ENCODE measurements at places on chromosomes 6 and 20.

DNA sequence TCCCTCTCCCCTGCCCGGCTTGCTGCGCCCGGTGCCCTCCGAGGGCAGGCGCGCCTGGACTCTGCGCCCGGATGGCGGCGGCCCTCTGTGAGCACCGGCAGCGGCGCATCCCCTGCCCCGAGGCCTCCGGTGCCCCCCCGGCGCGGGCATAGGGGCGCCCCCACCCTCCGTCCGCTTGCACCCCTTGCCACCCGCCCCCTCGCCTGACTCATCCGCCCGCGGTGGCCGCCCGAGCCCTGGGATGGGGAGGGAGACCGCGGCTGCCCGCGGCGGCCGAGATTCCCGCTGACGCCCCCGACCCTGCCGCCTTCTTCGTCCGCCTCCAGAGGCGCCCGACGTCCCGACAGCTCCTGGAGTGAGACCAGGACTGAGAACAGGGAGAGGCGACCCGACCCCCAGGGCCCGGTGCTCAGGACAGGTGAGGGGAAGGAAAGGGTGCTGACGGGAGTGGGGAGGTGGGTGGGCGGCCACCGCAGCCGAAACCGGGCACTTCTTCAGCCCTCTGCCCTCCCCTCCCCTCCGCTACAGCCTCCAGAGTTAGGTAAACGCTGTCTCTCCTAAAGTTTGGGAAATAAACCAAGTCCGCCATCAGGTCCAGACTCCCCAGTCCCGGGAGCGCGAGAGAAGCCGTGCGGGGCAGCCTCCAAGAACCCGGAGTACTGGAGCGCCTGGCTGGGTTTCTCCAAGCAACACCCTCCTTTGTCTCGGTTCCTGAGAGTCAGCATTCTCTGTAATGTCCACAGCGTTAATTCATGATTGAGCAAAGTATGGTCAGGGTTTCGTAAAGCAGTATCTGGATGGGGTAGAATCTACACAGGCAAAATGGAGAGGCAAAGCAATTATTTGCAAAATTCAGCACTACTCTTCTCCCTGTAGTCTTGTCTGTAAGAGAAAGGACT, 539 bp downstream of the TMEM200A start:
- DNase-seq = no peak

- DNase-seq = no peak
These were observed 99.0 kb downstream of the JARID2 start for GRCh38 chr6:15344831-15345230.

GRCh38 chr6:142802124-142802523, 142.9 kb downstream of the HIVEP2 start:
- no peak for DNase-seq

DNA sequence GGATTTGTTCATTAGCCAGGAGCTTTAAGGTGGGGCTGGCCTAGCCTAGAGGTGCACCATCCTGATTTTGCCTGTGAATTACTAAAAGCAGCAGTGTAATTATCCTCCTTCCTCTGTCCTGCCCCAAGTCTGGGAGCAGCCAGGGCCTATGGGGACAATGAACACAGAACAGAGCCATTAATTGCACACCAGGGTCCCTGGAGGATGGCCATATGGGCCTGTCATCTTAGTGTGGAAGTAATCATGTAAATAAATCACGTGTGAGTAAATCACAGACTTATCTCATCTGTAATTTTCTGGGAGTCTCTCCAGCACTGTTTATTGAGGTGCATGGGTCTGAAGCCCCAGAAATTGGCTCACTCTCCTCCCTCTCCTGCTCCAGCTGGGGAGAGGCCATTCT, 176.3 kb downstream of the LRFN2 start:
- peak; percentile 78 for DNase-seq

- DNase-seq = peak; percentile 18
These were observed 9.6 kb downstream of the IGF2R start for GRCh38 chr6:159978291-159979135.

- DNase-seq = no peak
These were observed 64.5 kb upstream of the STX16 start for GRCh38 chr20:58586565-58587093.

DNA sequence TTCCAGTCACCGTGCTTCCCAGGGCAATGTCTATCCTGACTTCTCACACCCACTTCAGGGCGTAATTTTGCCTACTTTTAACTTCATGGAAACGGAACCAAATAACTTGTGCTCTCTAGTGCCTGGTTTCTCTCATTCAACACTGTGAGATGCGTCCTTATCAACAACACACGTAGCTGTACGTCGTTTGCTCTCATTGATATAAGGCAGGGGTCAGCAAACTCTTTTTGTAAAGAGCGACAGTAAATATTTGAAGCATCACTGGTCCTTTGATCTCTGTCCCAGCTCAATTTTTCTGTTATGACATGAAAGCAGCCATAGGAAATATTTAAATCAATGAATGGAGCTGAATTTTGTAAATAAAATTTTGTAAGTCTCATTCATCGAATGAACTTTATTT, 239.3 kb upstream of the KCNG1 start:
- DNase-seq = no peak

GRCh38 chr20:23441850-23442313, 2.4 kb downstream of the CSTL1 start:
- peak; percentile 69 for DNase-seq

GRCh38 chr6:91140449-91140848, 553.6 kb upstream of the MAP3K7 start:
- DNase-seq = no peak

GRCh38 chr20:54560357-54560756, 85.0 kb downstream of the DOK5 start:
- no peak for DNase-seq

DNA sequence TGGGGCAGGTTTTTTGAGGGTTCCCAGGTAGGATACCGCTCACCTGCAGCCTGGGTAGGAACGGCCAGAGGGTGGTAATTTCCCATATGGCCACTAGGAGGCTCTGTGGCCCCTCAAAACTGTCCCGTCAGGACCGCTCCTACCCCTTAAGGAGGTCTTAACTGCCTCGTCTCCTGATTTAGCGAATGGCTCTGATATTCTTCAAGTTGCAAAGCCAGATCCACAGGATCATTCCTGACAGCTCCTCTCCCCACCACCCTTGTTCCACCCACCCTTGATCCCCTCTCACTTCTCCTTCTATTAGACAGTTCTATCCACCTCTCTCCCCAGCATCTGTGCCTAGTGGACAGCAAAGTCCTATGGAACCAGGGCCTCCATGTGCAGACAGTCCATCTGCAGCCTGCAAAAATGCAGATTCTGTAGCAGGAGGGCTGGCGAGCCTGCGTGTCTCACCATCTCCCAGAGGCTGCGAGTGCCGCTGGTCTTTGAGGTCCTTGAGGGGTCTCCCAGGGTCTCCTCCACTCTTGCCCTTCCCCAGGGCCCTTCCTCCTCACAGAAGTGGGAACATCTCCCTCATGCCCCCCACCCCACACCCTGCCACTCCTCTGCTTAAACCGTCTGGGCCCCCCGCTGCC, 34.3 kb upstream of the ZBP1 start:
- peak; percentile 35 for DNase-seq

DNA sequence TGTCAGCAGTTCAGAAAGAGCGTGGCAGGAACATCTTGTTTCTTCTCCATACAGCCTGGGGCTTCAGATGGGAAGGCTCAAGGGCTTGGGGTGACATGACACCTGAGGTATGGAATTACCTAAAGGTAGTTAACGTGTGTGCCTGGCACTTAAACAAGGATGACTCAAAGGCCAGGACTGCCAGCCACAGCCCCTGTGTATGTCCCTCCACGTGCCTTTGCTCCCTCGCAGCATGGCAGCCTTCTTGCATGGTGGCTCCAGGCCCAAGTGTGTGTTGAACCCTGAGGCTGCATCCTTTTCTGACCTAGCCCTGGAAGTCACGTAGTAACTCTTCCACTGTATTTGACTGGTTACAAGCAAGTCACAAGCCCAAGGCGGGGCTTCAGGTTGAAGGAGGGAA, 33.6 kb upstream of the MYL9 start:
- DNase-seq = no peak

GRCh38 chr20:10415013-10415650, 18.9 kb downstream of the MKKS start:
- peak; percentile 50 for DNase-seq

GRCh38 chr6:33410711-33411631, at the start of gene PHF1:
PHF1 (plus strand) TSS chr6:33411014; CDS start chr6:33412264, 1,250 bp downstream.
- DNase-seq = peak; percentile 79

DNA sequence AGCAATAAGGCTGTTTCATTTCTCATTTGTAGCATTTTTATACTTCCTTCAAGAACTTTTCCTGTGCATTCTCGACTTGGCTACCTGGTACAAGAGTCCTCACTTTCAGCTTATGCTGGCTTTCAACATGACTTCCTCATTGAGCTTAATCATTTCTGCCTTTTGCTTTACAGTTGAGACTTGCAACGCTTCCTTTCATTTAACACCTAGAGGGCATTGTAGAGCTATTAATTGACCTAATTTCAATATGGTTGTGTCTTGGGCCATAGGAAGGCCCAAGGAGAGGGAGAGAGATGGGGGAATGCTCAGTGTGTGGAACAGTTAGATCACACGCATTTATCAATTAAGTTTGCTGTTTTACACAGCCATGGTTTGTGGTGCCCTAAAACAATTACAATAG, 37.2 kb downstream of the SLC22A2 start:
- DNase-seq = no peak

GRCh38 chr6:169527306-169527705, 174.5 kb downstream of the WDR27 start:
- DNase-seq = no peak

DNA sequence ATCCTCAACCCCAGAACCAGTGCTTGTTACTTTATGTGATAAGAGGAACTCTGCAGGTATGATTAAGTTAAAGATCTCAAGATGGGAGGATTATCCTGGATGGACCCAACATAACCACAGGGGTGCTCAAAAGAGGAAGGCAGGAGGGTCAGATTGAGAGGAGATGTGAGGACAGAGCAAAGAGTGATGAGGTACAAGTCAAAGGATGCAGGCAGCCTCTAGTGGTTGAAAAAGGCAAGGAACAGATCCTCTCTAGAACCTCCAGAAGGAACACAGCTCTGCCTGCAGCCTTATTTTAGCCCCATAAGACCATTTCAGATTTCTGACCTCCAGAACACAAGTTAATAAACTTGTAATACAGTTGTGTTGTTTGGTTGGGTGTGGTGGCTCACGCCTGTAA, 41.2 kb downstream of the PDSS2 start:
- DNase-seq = no peak

- peak; percentile 65 for DNase-seq
These were observed 139.7 kb downstream of the PRDM13 start for GRCh38 chr6:99746261-99746895.

DNA sequence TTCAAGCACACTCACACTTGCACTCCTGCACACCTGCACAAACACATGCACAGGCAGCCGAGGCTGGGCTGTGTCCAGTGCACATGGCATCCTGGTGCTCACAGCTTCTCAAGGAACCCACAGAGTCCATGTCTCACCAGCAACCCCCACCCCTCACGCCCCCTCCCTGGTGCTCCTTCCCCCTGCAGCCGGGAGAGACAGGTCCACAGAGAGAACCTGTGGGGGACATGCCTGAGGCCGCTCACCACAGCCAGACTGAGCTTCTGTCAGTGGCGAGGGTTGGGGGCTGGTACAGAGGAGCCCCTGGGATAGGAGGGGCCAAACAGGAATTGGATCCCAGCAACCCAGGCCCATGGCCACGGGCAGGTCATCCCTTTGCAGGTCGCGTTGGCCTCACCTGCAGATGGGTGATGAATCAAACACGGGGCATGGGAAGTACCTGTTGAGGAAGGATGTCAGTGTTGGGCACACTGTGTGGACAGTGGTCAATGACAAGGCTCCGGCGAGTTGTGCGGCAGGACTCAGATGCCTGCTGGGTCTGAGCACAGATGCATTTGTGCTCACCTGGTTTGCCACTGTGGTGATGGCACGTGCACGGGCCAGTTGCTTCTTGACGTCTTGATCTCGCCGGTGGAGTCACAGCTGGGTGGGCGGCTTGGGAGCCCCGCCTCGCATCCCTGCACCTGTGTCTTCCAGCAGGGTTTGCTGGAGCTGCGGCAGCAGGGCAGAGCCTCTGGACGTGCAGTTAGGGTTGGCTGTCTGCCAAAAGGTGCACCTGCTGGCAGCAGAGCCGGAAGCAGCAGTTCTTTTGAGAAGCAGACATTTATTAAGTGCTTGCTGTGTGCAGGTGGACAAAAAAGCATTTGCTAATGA, 113.0 kb downstream of the ERMARD start:
- DNase-seq = peak; percentile 84

DNA sequence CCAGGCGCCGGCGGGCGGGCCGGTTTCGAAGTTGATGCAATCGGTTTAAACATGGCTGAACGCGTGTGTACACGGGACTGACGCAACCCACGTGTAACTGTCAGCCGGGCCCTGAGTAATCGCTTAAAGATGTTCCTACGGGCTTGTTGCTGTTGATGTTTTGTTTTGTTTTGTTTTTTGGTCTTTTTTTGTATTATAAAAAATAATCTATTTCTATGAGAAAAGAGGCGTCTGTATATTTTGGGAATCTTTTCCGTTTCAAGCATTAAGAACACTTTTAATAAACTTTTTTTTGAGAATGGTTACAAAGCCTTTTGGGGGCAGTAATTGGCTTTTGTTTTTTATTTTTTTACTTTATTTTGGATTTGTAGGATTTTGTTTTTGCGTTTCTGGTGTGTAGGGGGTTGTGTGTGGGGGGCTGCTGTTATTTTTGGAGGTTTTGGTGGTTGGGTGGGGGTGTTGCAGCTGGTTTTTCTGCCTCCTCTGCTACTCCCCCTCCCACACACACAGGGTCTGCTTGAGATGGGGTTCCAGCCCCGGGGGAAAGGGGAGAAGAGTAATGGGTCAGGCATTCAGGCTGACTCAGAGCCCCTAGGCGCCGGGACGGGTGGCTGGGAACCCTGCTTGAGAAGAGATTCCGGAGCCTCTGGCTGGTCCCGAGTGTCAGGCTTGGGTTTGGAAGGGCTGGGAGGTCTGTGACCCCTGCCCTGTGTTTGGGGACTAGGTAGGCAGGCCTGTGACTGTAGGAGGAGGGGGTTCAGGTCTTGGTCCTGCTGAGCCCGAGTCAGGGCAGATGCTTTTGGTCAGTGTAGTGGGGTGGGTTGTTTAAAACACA, 2.0 kb downstream of the CEBPB start:
- peak; percentile 70 for DNase-seq

- no peak for DNase-seq
These were observed 36.3 kb downstream of the CLIC5 start for GRCh38 chr6:45979311-45979710.

- no peak for DNase-seq
These were observed 122.0 kb downstream of the AGPAT4 start for GRCh38 chr6:161151660-161152526.

DNA sequence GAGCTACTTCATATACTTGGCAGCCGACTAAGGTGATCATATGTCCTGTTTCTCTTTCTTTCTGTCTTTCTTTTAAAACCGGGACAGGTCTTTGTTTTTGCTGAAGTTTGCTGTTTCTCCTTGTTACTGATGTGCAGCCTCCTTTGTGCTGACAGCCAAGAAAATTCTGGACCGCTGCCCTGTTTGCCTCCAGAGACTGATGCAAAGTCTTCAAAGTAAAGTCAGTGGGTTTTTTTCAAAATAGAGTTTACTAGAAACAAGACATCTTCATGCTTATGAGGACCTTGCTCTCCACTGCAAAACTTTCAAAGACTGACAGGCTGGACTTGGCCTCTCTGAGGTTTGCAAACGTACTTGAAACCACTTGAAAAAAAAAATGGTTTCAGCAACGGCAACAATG, 510.5 kb upstream of the MAP3K7 start:
- DNase-seq = no peak

Measured in COR-L47 (cell line).